AG10803 (cell line): ENCODE measurements at places on chromosomes 7 and 10.

GRCh38 chr7:5012985-5013384 lies 32.7 kb upstream of the RBAK start:
- DNase-seq, result no peak

DNA sequence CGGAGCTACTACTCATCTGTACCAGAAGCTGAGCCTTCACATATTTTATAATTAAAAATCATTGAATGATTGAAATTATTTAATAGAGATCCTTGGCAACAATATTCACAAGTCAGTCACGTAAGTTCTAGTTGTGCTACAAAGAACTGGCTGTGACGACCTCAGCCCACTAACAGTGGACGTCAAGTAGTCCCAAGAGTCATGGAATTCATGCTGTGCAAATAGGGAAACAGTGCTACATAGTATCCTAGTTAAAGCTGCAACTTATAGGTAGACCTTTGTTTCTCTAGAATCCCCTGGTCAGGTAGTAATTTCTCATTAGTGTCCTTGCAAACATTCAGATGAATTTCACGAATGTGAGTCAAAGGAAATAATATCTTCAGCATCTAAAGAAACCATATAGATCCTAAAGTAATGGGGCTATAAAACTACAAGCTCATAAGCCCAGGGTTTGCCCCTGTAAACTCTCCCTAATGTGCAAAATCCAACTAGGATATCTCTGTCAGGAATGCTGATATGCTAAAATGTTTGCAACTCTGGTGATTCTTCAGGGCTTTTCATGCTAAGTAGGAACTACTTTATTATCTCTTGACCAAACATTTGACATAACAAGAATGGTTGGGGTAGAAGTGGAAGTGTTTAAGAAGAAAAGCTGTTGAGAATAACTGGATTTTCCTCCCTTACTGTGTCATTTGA lies 31.2 kb downstream of the CFAP69 start:
- no peak for DNase-seq

DNA sequence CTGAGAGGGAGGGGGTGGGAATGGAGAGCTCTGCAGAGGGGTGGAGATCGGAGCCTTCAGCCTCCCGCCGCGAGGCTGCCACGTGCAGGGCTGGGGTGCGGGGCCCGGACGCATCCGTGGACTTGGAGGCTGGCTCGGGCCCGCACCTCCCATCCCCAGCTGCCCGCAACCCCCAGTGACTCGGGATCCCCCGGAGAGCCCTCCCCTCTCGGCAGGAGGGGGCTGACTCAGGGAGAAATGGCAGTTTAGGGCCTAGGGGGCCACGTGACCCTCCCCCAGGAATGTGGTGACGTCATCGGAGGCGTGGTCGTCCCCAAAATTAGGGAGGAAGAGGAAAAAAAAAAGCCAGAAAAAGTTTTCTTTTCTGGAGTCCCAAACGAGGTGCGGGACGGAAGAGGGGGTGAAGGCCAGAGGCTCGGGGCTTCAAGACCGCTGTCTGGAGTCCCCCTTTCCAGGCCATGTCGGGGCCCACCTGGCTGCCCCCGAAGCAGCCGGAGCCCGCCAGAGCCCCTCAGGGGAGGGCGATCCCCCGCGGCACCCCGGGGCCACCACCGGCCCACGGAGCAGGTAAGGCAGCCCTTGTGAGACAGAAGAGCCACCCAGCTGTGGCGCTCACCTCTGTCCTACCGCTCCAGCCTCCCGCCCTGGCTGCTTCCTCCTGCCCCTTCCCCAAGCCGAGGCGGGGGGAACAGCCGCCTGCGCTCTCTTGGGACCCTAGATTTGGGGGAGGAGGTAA lies at the start of gene TRIP6:
Gene TRIP6 (plus strand): TSS at position 348 of the 736 bp plus-strand sequence. CDS start 111 bp downstream, at position 459.
- peak; percentile 94 for DNase-seq

DNA sequence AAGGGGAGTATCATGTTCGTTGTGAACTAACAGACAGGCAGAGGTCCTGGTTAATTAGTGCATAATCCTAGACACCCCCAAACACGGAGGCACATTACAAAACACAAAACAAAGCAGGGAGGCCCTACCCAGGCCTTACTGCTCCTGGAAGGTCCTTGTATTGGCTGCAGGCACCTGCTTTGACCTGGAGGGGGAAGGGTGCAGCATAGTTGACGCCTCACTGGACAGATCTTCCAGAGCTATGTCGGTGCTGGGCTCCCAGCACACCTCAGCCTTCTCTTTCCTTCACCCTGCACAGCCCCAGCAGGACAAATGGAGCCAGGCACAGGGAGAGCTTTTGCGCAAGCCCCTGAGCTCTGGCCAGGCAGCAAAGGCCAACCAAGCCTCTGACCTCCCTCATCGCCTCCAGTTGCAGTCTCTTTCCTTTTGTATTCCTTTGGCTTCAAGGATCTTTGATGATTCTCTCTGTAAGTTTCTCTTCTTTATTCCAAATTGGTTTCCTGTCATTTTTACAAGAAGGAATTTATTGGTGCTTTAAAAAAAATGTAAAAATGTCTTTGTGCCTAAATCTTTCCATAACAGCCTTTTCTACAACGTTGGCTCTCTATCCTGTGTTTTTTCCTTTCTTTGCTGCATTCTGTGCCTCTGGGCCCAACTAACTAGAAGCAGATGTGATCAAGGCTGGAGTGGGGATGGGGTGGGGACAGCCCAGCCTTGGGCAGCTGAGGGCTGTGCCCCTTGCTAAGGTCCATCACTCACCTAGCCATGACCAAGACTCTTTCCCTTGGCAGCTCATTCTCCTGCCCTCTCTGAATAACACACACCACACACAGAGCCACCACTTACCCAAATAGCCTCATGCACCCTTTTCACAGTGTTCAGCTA lies 317.1 kb upstream of the NPVF start:
- DNase-seq, result no peak

DNA sequence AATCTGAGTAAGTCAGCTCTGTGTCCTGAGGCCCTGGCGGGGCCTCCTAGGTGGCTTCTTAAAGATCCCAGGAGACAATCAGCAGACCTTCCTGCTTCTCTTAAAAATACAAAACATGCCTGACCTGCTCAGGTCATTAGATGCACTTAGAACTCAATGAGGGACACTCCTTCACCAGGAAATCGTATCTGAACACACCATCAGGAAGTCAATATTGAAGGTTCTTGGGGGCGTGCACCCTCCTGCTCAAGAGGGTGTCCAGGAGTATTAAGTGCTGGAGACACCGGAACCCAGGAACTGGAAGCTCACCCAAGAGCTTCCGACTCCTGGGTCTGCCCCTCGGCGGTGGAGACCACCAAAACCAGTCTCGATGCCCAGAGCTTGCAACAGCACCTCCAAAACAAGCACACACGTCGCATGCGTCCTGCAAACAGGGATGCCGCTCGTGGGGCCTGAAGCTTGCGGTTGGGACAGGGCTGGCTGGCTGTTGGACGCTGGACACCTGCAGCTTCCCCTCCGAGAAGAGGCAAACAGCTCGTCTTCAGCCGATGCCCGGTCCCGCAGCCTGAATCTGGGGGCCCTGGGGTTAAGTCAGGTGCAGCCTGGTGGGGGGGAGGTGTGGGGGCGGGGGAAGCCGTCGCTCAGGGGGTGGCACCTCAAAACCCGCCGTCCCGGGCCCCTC lies 803 bp downstream of the RAPGEF5 start:
- DNase-seq, result no peak

DNA sequence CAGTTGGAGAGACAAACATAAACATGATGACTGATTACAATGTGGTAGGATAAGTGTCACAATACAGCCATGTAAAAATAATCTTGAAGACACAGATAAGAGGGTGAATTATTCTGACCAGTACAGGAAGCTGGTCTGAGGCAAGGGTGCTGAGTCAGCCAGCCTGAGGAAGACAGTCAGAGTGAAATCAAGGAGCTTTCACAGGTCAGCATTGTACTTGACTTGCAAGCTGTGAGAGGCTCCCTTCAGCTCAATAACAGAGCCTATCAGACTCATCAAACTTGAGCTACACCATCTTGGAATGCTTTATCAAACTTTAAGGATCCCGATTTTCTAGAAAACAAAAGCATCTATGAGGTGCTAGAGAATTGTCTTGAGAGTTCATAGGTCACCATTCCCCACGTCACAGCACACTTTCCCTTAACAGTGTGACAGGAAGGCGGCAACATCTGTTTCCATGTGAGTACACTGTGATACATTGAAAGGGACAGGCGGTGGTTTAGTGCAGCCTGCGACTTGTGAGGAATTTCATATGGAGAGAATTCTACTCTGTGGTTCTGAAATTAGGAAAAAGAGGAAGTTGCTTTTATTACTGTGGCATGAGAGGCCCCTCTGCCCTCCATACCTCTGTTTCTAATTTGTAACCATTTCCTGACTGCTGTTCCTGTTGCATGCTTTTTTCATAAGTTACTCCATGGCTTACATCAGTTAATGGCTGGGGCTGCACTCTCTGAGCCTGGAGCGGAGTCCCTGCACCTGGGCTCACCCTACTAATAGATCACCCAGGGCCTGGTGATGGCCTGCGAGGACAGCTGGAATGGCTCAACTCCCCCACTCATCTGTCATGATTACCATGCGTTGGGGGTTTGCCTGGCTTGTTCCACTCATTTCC lies 417.1 kb downstream of the SUGCT start:
- DNase-seq, result peak; percentile 64

DNA sequence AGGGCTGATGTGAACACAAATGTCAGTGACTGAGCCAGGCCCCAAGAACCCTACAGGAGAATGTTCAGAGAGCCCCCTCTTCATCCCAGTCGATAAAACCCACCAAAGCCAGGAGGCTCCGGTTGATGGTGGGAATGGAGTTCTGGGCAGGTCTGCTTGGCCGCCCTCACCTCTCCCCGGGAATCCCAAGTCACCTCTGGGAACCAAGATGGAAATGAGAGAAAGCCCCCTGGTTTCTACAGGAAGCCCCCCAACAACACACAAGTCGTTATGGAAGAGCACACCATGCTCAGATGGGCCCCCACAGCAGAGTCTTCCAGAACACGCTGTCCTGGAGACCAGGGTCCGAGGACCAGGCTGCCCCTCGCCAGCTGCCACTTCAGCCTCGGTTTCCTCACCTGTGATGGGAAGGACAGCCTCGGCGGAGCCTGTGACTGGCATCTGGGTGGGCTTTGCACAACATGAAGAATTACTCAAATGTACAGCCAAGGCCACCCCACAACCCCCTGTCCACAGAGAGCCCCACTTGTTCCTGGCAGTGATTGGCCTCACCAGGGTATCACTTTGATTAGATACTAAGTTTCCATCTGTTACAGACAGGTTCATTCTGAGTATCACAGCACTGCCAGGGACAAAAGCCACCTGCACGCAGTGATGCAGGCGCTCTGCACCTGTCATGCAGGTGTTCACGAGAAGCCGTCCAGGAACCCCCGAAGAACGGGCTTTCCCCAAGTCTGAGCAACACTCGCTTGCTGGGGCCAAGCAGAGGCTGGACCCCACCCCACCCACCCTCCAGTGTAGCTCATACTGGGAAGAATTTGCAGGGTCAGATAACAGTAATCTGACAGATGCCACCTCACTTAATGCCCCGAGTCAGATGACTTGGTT lies 57.6 kb downstream of the MKI67 start:
- no peak for DNase-seq

DNA sequence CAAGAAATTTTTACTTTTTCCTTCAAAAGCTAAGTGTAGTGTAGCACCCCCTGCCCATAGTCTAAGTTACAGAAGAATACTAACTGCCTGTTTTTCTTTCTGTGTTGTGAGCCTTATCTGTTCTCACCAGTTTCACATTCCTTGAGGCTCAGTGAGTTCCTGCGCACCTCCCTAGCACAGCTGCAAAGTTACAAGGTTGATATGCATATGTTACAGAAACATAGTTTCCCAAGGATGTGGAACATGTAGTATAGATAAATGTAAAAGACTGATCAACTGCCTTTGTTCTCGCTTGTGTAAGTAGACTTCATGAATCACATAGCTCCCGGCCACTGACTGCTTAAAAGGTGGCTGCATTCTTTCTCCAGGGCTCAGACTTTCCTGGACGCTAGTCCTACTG lies 6.7 kb upstream of the ZNF33B start:
- no peak for DNase-seq
